ENCODE measurements at places on chromosomes 1 and 21.

- DNase-seq, result no peak
Observed at GRCh38 chr1:162367073-162367472, 9.6 kb downstream of the SPATA46 start.

DNA sequence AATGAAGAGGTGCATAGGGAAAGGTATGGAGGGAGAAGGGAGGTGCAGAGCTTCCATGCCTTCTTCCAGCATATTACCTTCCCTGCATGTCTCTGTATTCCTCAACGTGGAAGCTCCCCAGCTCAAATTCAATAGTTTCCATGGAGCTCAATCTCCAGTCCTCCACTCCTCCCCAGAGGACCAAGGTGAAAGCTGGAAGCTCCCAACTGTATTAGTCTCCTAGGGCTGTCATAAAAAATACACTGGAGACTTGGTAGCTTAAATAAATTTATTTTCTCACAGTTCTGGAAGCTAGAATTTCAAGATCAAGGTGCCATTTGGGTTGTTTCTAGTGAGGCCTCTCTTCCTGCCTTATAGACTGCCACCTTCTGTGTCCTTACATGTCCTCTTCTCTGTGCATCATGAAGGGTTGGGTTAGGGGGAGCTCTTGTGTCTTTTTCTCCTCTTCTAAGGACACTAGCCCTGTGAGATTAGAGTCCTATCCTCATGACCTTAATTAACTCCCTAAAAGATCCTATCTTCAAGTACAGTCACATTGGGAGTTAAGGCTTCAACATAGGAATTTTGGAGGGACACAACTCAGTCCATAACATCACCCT lies 21.9 kb upstream of the RABGGTB start:
- DNase-seq, result no peak

GRCh38 chr1:203652724-203653461 lies 26.3 kb downstream of the ATP2B4 start:
- DNase-seq, result no peak

DNA sequence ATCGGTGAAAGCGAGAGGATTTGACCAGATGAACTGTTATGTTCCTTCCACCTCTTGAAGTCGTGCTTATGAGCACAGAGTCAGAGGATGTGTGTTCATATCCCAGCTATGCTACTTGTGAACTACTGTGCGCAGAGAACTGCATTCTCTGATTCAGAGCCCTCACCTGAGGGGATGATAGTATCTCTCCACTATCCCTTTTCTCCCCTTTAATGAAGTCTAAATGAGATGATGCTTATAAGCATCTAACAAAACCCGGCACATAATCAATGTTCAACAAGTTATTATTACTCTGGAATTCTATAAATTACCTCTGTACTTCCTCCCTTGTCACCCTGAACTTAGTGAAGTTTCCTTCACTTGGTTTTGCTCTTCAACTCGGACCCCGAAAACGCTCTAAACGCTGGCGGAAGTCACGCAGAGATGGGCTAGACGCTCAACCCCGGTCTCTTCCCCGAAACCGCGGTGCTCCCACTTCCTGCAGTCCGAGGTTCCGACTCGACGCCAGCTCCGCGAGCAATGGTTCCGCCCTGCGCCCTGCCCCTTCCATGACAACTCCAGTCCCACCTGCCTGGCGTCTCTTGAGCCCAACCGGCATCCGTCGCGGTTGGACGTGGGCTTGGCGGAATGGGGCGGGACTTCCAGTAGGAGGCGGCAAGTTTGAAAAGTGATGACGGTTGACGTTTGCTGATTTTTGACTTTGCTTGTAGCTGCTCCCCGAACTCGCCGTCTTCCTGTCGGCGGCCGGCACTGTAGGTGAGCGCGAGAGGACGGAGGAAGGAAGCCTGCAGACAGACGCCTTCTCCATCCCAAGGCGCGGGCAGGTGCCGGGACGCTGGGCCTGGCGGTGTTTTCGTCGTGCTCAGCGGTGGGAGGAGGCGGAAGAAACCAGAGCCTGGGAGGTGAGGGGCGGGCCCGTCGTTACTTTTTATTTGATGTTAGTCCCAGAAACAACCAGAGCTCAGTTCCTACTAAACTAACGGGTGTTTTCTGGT lies at the start of gene NUF2:
Gene NUF2, plus strand, starts transcription at position 644 of the 995 bp plus-strand sequence. CDS start 4,098 bp downstream, outside the sequence.
- DNase-seq, result peak; percentile 99

GRCh38 chr1:33274446-33274845 lies 18.2 kb downstream of the ZNF362 start:
- DNase-seq, result no peak

DNA sequence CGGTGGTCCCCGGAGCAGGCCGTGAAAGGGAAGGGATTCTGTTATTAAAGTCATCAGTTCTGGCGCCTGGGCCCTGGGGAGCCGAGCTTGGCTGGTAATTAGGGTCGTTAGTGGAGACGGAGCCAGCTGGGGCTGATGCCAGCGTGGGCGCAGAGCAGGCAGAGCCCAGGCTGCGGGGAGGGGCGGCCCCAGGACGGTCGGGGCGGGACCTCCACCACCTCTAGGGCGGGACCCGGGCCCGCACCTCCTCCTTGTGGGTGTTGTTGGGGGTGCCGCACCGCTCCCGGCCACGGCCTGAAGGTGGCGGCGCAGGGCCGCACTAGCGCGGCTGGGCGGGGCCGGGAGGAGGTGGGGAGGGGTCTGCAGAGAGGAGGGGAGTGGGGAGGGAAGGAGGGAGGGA lies 470.6 kb downstream of the PTPRU start:
- DNase-seq, result peak; percentile 97

GRCh38 chr21:33403128-33403785 lies at the start of gene IFNGR2:
Gene IFNGR2, plus strand, starts transcription at chr21:33403413. Its CDS starts 131 bp downstream, at chr21:33403544.
- DNase-seq, result peak; percentile 87

- DNase-seq, result no peak
Observed at GRCh38 chr1:221165839-221166500, 286.7 kb downstream of the HLX start.

DNA sequence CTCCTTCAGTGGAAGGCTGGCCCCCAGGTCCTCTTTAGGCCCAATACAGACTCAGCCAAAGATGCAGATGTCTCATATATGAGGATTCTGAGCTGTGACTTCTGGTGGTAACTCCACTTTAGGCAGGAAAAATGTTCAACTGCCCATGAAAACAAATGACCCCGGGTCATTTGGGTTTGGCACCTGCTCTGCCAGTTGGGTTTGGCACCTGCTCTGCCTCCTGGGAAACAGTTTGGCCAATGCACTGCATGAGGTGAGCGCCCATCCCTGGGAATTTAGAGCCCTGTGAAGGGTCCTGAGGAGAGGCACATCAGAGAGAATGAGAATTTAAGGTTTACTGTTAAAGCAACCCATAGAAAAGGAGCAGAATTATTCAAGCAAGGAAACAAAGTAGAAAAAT lies 45.3 kb downstream of the B3GALT5 start:
- no peak for DNase-seq

- no peak for DNase-seq
Observed at GRCh38 chr1:33738976-33739375, 124.9 kb upstream of the HMGB4 start.

- no peak for DNase-seq
Observed at GRCh38 chr1:164578479-164579200, 19.7 kb downstream of the PBX1 start.

Data from D341Med (cell line).